Activated T-cell treated with anti-CD3 and anti-CD28 coated beads for 1 hour (primary cell): ENCODE measurements at places on chromosomes 16 and 17.

DNA sequence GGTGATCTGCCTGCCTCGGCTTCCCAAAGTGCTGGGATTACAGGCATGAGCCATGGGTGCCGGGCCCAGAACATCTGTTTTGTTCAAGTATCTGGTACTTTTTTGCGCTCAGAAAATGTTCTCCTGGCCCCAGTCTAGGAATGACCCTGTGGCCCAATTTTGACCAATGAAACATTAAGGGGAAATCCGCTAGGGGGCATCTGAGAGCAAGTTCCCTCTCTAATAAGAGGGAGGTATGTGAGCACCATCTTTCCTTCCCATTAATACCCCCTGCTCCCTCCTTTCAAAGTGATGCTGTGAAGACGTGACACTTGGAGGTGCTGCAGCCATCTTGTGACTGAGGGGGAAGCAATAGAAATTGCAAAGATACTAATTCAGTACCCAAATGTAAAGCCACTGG, 16.5 kb upstream of the CLEC3A start:
- DNase-seq = no peak

DNA sequence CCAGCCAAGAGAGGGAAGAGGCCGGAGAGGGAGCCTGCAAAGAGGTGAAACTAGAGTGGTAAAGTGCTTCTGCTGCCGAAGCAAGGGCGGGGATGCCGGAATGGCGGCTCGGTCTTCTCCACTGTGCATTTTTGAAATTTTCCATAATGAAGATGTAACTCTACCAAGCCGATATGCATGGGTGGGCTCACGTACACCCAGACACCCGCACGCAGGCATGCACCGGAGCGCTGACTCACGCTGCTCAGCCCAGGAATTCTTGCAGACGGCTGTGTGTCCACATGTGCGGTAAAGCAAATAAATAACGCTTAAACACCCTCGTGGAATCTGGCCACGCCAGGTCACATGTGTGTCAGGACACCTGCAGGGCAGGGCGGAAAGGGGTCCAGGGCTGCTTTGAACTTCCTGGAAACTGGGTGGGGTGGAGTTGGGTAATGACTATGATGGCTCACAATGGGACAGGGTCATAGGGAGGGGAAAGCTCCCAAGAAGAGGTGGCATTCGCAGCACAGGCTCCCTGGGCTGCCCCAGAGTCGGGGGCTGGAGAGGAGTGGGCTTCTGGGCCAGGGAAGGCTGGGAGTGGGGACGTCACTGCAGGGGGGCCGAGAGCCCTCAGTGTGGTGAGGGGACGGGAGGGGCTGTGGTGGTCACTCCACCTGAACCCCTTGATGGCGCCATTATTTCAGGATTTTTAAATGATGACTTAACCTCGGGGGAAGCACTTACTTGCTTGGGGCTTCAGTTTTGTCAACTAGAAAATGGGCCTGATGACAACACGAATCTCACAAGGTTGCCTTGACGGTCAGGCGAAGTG, 265.5 kb downstream of the PARN start:
- no peak for DNase-seq

DNA sequence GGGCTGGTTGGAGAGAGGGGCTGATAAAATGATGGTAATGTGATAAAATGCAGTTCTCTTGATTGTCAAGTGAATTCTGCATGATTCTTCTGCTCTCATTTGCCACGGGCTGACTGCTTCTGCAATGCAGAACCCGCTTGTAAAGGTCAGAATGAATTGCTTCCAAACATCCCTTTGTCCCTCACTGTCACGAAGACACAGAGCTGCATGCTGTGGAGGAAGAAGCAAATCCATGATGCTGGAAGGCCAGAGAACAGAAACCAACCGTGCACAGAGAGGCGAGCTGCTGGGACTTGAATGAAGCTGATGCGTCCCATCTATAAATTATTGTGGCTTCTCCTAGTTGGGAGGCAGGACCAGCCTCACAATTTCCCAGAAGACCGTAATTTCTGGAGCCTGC, 171.6 kb downstream of the PRKCB start:
- DNase-seq = no peak

GRCh38 chr17:67666028-67666427, 51.7 kb upstream of the NOL11 start:
- DNase-seq = no peak

GRCh38 chr17:42067371-42068091, 17.1 kb upstream of the C17orf113 start:
- peak; percentile 66 for DNase-seq

- no peak for DNase-seq
Observed at GRCh38 chr17:39946551-39947330, 16.1 kb upstream of the GSDMA start.
